ENCODE measurements at places on chromosomes 5 and 9. TPM values are rescaled to one million over a fixed set of nuclear protein-coding genes. Genes with fewer than 3 reads are reported as not detected.

DNA sequence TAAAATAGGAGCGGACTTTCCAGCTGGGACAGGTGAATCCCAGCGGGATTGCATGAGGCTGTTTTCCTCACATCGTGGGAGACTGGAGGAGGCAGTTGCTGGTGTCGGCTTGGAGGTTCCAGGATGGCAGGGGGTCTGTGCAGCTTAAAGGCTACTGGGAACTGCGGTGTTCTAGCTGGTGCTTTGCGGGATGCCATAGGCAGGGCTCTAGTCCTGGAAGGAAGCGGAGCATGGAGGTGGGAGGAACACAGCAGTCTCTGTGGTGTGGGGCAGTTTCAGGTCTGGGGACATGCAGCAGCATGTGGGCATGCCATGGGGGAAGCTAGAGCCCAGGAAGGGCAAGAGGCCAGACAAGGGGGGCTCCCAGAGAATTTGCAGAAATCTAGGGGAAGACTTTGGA is 141.5 kb downstream of the NSG2 start:
- DNase-seq, result no peak

DNA sequence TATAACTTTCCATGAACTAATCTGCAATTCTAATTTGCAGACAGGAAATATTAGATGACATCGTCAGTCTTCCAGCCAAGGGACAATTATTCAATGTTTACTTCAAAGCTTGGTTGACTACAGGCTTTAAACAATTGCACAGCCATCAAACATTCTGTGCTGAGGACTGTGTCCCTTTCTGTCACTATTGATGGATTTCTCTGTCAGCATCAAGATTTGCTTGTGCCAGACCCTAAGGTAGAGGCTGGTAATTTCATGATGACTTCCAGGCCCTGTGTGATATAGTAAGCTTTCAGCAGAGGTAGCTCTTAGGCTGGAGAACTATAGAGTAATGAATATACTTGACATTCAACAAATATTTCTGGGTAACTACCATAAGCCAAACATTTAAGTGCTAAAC is 229.3 kb upstream of the ACTBL2 start:
- DNase-seq, result no peak

Gene PCDHGA7
- total RNA-seq, result 0.73 TPM

Gene TYRP1
- total RNA-seq, result not detected

Gene LRRC70
- 1.1 TPM for total RNA-seq

All from Calu3 (cell line).